ENCODE measurements at places on chromosomes 11 and 22.

- H3K4me1 ChIP-seq = no peaks in the 10 kb centered on the region
- H3K27me3 ChIP-seq = no peaks in the 10 kb centered on the region
- no peaks in the 10 kb centered on the region for H3K36me3 ChIP-seq
- DNase-seq = no peak
- no peak overlapping the region for H3K4me3 ChIP-seq
Measured at GRCh38 chr11:24514219-24514594, 17.4 kb downstream of the LUZP2 start.

- no peak overlapping the region for H3K4me3 ChIP-seq
- H3K4me1 ChIP-seq = no peaks in the 10 kb centered on the region
- H3K27me3 ChIP-seq = peaks cover 10% of the 10 kb centered on the region
Measured at GRCh38 chr11:121931748-121932352, 184.2 kb downstream of the BLID start.

DNA sequence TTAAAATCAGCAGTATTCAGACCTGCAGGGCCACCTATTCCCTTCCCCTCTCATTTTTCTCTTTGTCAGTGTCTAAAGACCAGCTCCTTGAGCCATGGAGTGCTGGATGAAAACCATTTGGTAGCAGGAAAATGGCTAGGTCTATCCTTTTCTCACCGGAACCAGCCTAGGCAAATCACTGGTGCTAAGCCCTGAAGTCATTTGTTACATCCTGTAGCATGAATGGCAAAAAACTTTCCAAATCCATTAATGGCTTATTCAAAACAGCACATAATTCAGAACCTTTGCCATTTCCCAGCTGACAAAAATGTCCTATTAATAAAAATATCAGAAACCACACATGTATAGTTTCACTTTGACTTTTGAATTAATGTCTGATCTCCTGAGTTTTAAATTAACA lies 209.5 kb upstream of the E2F8 start:
- H3K4me3 ChIP-seq = no peak overlapping the region
- H3K27me3 ChIP-seq = peaks cover 9% of the 10 kb centered on the region
- H3K4me1 ChIP-seq = no peaks in the 10 kb centered on the region
- no peak for DNase-seq

GRCh38 chr22:45268167-45268957 lies 16.4 kb upstream of the UPK3A start:
- peaks cover 11% of the 10 kb centered on the region for H3K4me1 ChIP-seq
- H3K27me3 ChIP-seq = peaks cover 49% of the 10 kb centered on the region
- no peak overlapping the region for H3K27ac ChIP-seq
- no peak for DNase-seq
- peak overlapping the region; percentile 76 for H3K4me3 ChIP-seq

GRCh38 chr22:25172153-25172552 lies 27.5 kb upstream of the CRYBB3 start:
- H3K27ac ChIP-seq = no peak overlapping the region
- H3K36me3 ChIP-seq = peaks cover under 1% of the 10 kb centered on the region
- no peaks in the 10 kb centered on the region for H3K27me3 ChIP-seq
- DNase-seq = no peak

DNA sequence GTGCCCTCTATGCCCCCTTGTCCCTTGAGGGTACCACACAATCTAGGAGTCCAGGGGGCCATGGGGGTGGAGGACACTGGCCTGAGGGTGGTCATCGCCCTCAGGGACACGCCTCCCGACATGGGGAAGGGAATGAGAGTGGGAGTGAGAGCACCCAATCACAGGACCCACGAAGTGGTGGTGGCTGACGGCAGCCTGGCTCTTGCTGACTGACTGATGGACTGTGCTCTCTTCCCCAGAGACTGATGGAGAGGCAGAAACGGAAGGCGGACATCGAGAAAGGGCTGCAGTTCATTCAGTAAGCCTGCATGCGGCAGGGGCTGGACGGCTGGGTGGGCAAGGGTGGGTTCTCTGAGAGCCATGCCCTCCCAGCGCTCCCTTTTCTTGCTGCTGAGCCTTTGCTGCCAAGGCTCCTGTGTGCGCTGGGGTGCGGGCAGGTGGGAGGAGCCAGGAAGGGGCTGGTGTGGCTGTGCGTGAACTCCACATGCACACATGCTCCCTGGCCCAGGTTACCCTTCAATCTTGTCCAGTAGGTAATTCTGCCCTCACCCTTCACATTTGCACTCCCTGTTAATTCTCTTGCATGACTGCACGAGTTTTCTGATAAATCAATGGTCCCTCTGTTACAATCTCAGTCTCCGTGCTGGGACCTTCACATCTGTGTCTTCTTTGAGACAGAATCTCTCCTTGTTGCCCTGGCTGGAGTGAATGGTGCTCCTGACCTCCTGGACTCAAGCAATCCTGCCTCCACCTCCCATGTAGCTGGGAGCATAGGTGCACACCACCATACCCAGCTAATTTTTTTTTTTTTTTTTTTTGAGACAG lies 19.3 kb downstream of the ZC3H7B start:
- H3K4me3 ChIP-seq = no peak overlapping the region
- peaks cover 3% of the 10 kb centered on the region for H3K4me1 ChIP-seq
- no peaks in the 10 kb centered on the region for H3K27me3 ChIP-seq
- no peak for DNase-seq
- peaks cover 7% of the 10 kb centered on the region for H3K36me3 ChIP-seq

DNA sequence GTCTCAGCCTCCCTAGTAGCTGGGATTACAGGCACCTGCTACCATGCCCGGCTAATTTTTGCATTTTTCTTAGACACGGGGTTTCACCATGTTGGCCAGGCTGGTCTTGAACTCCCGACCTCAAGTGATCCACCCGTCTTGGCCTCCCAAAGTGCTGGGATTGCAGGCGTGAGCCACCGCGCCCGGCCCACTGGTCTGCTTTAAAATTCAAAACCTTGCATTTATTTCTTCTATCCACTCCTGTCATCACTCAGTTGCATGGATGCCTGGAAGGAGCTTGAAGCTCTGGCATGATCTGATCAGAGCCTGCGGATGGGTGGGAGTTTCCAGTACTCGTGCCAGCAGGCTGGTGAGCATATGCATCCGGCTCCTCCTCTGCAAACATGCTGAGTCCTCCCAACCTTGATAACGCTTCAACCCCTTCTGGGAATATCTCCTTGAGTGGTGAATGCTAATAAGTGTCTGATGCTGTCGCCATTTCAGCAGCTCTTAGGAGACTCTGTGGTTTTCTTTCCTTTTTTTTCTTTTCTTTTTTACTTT lies 39.6 kb downstream of the UBASH3B start:
- H3K27ac ChIP-seq = peak overlapping the region; percentile 3
- H3K27me3 ChIP-seq = no peaks in the 10 kb centered on the region
- no peak overlapping the region for H3K4me3 ChIP-seq
- no peak for DNase-seq
- H3K4me1 ChIP-seq = peaks cover 62% of the 10 kb centered on the region

DNA sequence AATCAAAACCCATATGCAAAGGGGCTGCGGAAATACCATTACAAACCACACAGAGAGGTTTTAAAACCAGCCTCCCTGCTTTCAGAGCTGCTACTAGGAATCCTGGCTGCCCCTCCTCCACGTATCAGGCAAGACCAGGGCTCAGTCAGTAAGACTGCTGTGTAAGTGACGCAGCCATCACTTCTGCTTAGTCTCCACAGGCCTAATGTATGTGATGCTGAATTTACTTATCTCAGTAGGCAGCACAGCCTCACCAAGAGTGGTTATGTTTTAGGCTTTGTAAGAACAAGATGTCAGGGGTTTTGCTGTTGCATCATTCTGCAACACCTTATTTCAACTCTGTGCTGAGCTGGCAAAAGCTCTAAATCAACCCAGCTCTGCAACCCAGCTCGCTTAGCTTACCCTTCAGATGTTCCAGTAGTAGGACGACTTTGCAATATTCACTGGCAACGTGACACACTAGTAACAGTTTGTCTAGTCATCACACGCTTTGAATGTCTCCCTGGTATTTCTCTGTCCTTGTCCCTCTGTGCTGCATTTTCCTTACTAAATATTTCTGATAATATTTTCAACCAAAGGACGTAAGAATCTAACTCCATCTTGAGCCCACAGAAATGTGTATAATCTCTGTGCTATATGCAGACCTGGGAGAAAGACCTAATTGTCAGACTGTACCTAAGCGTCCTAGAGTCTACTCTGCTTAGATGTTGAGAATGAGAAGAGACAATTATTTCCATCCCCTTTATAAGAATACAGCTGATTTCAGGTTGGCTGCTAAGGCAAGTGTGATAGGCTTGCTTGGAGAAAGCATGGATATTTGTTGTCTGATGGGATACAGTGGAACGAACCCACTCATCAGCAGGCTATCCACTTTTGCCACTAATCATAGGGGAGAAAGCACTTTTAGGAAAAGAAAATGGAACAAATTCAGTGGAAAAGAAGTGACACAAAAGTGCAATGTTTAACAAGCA lies 72.2 kb downstream of the LARGE2 start:
- no peaks in the 10 kb centered on the region for H3K36me3 ChIP-seq
- H3K4me3 ChIP-seq = no peak overlapping the region
- H3K4me1 ChIP-seq = no peaks in the 10 kb centered on the region
- no peak overlapping the region for H3K27ac ChIP-seq

GRCh38 chr11:76890329-76890728 lies 29.6 kb downstream of the ACER3 start:
- H3K27me3 ChIP-seq = no peaks in the 10 kb centered on the region
- no peak overlapping the region for H3K4me3 ChIP-seq
- H3K27ac ChIP-seq = no peak overlapping the region

All from activated naive CD8-positive, alpha-beta T cell treated with anti-CD3 and anti-CD28 coated beads, Interleukin-2, amount 10 ng/mL, durations not matched to agents 7 days and 5 days (primary cell).